ENCODE measurements at places on chromosomes 3 and 15.

GRCh38 chr3:56773986-56774385, 27.8 kb downstream of the ARHGEF3 start:
- no peak for DNase-seq

DNA sequence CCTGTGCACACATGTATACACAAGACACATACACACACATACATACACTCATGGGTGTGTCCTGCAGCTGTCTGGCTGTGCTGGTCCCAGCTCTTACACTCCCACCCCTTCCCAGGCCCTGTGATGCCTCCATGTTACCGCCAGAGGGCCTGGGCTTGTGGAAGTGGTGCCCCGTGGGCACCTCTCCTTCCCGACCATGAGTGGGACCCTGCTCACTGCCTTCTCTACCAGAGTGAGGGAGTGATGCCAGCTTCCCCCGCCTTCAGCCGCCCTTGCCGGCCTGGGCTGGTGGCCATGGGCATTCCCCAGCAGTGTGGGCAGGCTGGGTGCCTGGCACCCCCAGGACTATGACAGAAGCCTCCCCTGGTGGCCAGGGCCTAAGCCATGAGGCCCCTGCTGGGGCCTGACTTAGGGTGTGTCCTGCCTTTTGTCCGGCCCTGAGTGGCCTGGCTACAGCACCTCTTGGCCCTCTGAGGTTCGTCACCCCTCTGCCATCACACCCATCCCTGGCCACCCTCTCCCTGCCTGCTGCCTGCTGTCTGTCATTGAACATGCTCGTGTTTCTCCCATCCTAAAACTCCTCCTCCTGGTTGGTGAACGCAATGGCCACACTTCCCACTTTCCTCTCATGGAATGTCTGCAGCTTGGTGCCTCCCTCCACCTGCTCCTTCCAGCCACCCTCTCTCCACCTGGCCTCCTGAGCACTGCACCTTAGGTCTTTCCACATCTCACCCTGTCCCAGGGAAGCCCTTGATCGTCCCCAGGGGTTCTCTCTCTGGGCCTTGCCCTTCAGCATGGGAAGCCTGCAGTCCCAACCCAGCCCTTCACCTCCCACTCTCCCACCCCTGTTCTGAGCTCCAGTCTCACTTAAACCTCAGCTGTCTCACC, 14.6 kb downstream of the HDAC11 start:
- DNase-seq, result no peak

DNA sequence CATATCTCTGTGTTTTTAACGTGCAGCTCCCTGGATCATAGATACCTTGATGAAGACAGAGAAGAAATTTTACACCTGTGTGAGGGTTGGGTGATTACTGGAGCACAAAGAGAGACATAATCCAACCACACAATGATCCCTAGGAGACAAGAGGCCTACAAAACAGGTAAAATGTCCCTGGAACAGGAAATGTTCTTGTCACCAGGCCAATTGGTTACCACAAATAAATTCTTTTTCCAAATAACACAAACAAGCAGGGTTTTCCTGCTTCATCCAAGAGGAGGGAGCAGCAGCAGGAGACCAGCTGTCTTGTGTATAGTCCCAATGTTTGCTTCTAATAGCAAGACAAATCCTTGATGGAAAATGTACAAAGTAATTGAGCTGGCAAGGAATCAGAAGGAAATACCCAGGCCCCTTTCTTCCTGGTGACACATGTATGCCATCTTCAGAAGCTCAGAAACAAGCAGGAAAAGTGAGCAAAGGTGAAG, 1.4 kb downstream of the MGLL start:
- DNase-seq, result peak; percentile 34

DNA sequence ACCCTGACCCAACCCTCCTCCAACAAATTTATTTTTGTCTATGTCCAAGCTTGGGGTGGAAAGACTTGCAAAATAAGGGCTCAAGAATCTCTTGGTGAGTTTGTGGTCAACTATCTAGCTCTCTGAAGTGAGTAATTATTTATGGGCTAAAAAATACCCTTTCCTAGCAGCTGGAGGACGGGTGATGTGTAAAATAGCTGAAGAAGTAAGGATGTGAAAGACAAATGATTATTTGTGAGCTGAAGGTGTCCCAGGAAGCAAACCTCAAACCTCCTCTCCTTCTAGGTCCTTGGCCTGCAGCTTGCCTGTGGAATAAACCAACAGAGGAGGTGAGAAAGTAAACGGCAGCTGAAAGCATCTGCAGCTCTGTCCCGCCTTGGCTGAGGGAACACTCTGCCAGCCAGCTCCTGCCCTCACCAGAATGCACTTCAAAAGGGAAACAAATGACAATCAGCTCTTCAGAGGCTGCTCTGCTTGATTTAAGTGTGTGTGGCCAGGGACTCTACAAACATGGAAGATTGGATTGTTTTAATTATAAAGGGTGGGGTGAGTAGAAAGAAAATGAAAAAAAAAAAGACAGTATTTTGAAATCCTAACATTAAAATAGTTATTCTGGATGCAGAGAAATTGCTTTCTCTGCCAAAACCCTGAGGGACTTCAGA, 60.3 kb downstream of the TM4SF4 start:
- peak; percentile 62 for DNase-seq

DNA sequence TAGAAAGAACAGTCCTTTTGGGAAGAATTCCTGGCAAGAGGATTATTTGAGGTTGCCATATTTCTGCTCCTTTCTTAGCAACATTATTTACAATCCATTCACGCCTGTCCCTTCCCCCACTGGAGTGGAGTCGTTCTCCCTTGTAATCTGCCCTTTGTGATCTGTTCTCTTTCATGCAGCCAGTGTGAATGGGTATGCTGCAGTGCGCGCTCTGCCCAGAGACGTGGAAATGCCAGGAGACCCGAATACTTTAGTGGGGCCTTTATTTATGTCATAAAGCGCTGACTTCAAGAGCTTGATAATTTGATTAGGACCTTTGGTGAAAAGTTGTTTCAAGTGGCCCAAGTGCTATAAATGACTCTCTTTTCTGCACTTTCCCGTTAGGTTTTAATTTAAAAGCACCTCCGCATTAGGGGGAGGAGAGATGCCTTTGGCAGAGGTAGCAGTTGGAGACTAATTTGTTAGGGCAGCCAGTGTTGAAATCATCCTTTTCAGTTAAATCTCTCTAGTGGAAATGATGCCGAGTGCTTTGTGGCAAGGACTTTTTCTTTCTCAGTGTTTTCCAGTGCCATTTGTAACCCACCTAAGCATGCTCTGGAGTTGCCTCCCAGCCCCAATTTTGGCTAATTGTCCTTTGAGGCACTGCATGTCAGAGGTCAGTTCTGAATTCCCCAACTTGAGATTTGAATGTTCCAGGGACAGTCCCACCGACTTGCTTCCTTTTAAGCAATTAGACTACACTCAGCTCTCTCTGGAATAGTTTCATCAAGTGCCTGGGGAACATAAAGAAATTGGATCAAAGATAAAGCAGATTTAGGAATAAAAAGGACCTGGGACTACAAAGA, 52.4 kb downstream of the PSMD6 start:
- no peak for DNase-seq

GRCh38 chr15:101406526-101407195, 82.8 kb downstream of the PCSK6 start:
- no peak for DNase-seq

GRCh38 chr3:195763843-195764825, 43.4 kb downstream of the MUC20 start:
- no peak for DNase-seq

DNA sequence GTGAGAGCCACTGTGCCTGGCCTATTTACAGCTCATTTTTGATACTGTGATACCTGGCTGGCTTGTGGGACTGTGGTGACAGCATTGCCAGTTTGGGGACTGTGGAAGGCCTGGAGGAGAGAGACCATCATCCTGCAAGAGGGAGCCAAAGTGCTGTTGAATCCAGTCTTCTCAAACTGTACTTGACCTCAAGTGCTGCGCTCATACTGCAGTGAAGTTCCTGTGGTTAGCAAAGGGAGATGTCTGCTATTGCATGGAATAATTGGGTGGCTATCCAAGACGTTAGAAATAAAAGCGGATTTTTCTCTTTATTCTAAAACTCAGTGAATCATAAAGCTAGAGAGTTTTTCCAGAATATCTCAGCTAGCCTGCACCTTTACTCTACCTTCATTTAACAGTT, 83.4 kb downstream of the CCK start:
- no peak for DNase-seq

DNA sequence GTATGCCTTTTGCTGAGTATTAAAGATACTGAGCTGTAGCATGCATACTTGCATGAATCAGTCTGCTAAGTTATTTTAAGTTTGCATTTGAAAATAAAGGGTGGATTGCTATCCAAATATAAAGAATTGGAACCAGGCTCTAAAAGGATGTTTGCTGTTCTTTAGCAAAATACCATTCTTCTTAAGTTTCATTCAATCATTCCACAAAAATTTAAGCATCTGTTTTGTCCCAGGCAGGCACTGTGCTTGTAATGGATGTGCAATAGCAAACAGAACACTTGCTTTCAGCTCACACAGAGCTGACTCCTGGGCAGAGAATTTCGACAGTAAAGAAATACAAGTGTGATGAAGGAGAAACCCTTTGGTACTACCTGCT, 151.1 kb downstream of the PGPEP1L start:
- no peak for DNase-seq

- no peak for DNase-seq
These were observed 424.8 kb upstream of the TPM1 start for GRCh38 chr15:62617741-62618140.

GRCh38 chr15:71093054-71094024, 21.9 kb upstream of the THSD4 start:
- no peak for DNase-seq

- no peak for DNase-seq
These were observed 137.2 kb upstream of the ICE2 start for GRCh38 chr15:60616147-60616546.

Data from NCI-H187 treated with DMSO at 0.1 percent for 48 hours (cell line).